CD4-positive, alpha-beta T cell treated with Interleukin-4 for 1 hour (primary cell): ENCODE measurements at places on chromosomes 7 and 10.

- DNase-seq: no peak
Measured at GRCh38 chr7:148849393-148850098, 34.5 kb downstream of the EZH2 start.

DNA sequence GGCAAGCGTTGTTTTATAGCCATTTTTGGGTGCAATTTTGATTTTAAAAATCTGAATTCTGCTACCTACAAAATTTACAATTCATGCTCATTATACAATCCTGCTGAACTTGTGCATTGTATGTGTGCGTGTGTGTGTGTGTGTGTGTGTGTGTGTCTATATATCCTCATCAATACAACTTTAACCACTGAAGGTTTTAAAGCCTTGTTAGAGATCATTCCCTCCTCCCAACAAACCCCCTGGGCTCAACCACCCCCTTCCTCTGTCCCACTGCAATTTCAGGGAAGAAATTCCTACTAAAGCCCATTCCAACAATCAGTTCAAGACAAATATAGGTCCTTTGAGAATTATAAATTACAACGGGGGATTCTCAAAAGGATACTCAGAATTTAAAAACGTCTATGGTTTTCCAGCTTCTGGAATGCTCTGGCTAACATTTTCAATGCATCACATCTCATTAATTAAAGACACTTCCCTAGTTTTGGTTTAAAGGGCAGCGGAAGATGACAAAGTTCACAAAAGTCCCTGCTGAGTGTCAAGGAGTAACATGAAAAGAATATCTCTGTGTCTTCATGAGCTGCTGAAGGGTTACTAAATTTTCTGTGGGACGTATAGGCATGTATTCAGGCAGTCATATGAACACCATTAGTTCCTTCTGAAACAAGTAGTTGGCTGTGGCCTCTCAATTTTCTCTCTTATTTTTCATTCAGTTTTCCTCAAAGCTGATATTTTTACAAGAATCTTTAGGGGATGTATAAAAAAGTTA, 889 bp upstream of the SEMA3A start:
- DNase-seq: no peak

GRCh38 chr10:96267234-96267705, 4.1 kb downstream of the BLNK start:
- DNase-seq: no peak

- DNase-seq: no peak
Measured at GRCh38 chr7:90723866-90724265, 127.7 kb downstream of the CDK14 start.

GRCh38 chr7:94547126-94547525, 37.5 kb downstream of the CASD1 start:
- no peak for DNase-seq

DNA sequence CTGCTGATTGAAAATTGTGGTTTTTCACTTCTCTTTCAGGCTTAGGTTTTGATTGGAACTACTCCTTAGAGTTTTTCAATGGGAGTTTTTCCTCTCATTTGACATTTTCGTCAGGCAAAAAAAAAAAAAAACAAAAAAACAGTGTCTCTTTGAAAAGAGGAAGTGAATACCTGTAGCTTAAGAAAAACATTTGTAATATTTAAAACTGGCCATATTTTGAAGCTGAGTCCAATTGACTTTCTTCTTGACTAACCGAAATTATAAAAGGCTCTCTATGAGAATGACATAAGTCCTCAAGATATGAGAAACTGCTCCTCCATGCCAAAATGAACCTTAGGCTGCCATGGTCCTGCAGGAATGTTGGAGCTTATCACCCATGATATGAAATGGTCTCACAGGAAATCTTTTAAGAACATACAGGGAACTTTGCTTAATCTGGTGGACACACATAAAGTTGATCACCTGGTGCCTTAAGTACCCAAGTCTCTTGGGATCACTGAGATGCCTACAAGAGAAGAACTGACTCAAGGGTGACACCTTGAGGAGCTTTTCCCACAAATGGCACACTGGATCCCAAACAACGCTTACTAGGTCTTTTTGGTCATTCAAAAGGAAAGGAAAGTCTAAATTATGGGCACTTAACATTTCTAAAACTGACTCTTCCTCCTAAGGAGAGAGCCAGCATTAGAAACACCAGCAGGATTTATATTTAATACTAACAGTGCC, 263.4 kb downstream of the CDC14C start:
- no peak for DNase-seq

DNA sequence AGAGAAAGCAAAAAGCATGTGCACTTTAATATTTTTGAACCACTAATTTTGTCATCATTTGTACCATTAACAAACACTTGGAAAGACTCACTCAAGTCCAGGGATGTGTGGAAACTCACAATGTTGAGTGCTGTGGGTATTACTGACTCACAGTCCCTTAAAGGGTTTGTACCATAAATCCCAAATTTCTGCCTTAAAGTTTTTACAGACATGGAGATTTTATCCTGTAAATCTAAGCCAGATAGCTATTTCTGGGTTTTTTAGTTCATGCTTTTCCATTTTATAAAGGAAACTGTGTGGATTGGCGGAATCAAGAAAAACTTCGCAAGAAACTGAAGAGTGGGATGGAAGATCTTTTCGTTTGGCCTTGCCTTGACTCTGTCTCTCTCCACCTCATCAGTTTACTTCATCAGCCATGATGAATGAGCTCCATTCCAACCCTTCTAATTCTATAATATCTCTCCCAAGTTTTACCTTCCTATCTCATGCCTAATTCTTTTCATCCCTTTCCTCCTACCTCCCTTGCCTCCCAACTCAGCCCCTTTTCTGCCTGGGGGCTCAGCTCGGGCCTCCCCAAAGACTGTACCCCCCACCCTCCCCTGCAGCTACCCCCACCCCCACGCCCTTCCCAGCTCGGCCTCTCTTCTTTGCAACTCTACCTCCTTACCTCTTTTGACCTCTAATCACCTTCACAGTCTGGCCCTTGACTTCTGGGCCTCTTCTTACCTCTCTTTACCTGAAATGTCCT, 218.5 kb upstream of the MKLN1 start:
- no peak for DNase-seq

- DNase-seq: no peak
Measured at GRCh38 chr7:98728555-98728954, 111.5 kb downstream of the NPTX2 start.

GRCh38 chr7:91949221-91950009, 8.8 kb downstream of the AKAP9 start:
- no peak for DNase-seq

- no peak for DNase-seq
Measured at GRCh38 chr7:22629056-22629455, 97.9 kb upstream of the IL6 start.

DNA sequence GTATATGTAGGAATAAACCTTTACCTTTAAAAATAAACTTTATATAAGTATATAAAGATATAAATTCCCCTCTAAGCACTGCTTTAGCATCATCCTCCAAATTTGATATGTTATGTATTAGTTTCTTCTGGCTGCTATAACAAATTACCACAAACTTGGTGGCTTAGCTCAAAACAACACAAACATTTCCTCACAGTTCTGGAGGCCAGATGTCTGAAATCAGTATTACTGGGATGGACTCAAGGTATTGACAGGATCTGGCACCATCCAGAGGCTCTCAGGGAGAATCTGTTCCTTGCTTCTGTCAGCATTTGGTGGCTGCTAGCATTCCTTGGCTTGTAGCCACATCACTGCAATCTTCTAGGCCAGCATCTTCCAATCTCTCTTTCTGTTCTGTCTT, 6.7 kb upstream of the SCRN1 start:
- DNase-seq: no peak

DNA sequence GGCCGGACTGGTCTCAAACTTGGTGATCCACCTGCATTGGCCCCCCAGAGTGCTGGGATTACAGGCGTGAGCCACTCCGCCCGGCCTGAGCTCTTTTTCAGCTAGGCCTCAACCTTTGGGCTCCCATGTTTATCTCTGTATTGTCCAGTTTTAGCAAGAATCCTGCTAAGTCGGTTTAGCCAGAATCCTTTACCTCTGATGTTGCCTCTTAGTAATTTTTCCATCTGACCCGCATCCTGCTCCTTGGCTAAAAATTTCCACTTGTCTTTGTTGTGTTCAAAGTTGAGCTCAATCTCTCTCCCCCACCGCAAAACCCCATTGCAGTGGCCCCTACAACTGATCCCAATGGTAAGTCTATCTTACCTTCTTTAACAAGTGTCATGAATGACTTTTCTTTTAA, 20.7 kb upstream of the ST7 start:
- no peak for DNase-seq

DNA sequence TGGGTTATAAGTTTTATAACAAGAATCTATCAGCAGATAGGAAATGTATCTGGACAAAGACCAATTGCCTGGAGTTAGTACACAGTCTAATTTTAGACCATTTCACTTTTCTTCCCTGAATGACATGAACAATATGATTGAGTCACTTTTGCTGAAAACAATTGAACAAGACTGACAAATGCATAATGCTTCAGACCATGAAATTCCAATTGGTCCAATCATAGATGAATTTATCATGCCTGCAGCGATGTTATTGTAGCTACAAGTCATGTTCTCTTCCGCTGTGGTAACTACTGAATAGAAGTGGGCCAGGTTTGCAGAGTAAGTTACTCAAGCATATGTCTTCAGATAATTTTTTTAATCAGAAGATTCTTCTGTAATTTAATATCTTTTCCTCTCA, 73.4 kb downstream of the VSTM2A start:
- DNase-seq: no peak

DNA sequence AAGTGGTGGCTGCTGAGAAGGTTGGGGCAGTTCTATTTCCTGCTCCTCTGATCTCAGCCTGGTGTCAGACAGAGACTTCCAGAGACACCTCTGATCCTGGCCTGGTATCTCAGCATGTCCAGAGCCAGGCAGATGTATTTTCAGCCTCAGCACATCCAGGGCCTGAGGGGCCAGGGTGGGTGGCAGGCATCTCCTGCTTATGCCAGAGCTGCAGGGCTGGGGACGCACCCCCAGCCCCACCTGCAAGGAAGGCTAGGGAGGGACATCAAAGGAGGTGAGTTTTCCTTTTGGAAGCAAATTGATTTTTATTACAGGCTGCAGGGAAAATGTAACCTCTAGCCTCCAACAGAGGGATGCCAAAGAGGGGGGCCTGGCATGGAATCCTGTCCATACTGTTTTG, 36.7 kb downstream of the CFAP46 start:
- no peak for DNase-seq

DNA sequence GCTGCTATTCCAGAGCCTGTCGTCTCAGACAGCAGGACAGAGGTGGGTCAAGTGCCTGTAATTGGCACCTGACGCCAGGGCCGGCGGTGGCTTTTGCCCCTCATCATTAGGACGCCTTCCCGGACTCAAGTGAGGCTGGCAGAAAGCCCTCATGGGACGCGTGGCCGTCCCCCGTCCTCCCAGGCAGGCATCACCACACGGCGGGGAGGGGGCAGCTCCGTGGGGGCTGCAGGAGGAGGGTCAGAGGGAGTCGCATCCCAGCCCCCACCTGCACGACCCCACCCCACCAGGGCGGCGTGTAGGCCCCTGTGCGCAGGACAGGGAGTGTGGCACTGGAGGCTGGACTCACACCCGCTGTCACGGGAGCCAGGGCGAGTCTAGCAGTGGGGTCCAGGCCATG, 16.3 kb downstream of the CFAP46 start:
- DNase-seq: no peak

DNA sequence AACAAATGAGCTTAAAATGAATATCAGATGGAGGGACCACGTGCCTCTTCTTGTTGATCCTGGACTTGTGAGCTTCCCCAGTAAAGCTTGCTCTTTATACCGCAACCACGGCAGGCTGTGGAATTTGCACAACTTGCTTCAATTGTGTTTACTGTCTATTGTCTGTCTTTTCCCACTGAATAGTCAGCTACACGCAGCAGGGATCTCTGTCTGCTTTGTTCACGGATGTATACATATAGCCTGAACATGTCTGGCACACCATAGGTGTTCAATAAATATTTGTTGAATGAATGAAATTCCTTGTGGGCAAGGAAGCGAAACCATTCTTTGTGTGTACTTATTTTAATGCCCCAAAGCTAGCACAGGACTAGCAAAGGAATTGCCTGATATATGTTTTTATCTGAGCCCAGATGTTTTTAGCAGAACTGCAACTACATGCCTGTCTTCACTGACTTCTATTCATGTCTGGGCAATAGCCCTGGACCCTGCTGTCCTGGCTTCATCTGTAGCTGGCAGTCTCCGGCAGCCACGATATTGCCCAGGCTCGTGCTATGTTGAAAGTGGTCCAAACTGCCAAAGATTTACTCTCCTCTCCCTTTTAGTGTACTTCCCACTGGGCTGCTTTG, 29.9 kb upstream of the IFRD1 start:
- no peak for DNase-seq

DNA sequence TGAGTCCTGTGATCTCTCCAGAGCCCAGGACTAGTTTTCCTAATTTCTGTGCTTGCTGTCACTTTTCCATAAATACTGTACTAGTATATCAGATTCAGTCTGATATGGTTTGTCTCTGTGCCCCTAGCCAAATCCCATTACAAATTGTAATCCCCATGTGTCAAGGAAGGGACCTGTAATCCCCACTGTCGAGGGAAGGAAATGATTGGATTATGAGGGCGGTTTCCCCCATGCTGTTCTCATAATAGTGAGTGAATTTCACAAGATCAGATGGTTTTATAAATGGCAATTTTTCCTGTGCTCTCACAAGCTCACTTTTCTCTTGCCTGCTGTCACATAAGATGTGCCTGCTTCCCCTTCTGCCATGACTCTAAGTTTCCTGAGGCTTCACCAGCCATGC, 54.8 kb upstream of the IFRD1 start:
- no peak for DNase-seq

DNA sequence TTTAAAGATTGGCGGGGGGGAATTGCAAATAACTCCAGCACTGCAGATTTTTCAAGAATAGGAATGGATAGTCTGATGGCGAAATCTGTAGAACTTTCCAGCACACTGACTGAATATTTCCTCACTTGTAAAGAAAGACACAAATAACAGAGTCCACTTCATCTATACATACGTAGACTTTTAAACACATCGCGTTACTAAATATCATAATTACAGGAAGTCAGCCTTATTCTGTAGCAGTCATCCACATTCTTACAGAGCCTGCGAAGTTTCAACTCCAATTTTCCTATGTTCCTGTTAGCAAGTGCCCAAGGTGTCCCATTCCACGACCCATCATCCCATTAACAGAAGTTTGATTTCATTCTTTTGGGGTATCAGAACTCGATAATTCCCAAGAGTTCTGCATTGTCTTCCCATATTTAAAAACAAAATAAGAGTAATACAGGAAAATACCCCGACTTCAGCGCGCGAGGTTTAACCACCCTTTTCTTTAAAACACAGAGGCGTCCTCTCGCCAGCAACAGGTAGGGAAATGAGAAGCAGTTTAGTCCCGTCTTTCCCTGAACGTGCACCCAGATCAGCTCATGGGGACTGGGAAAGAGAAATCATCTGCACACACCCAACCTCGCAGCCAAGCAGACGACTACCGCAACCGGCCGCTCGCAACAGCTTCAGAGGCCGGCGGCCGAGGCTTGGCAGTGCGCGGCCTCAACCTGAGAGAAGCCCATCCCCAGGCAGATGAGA, 880 bp downstream of the HERC4 start:
- no peak for DNase-seq

GRCh38 chr10:102775935-102776669, 32.4 kb downstream of the WBP1L start:
- peak; percentile 65 for DNase-seq
